Endodermal cell (in vitro differentiated cells): ENCODE measurements at places on chromosomes 3 and 15. TPM values are rescaled to one million over a fixed set of nuclear protein-coding genes. Genes with fewer than 3 reads are reported as not detected.
A peak's percentile ranks its signal among the peaks of the same experiment; 100 is the strongest.

The ITPKA gene
- total RNA-seq, result 0.28 to 1.2 TPM (median 0.76 TPM) in 3 replicates

The CCR1 gene
- not detected in 2 replicates for total RNA-seq

DNA sequence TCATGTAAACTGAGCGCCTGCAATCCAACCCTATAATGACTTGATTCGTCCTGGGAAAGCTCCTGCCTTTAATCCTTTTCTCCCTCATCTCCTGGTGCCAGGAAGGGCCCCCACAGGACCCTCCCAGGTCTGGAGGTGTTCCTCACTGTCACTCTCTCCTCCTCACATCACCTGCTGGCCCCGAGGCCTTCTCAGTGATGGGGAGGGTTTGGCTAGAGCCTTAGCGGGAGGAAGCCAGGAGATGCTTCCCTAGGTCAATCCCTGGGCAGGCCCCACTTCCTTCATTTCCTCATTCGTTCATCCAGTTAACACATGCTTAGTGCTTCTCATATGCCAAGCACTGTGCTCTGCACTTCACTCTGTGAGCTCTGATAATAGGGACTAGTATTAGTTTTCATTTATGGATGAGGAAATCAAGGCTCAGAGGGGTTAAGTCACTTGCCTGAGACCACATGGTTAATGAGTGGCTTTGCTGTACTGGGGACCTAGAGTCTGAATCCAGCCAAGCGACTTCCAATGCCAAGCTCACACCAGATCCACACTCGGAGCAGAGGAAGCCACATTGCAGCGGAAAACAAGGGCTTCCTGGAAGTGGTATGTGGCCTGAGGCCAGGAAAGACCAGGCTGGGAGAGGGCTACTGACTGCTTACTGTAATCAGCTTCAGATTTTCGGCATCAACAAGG, 50.3 kb upstream of the CHRNB4 start:
- DNase-seq, result no peak

DNA sequence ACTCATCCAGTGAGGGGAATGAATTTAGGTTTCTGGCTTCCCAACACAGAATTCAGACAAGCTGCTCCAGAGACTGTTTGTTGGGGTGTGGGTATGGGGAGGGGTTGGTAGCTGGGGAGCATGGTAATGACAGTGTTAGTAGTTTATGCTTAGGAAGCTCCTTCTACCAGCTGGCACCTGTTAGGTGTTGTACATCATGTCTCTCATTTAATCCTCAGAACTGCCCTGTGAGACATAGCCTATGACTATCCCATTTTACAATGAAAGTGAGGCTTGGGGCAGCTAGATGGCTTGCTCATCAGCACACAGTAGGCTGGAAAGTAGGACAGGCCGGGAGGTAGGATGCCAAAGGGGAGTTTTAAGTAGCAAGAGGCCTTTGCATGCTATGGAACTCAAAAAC, 2.5 kb downstream of the EIF4E3 start:
- no peak for DNase-seq

DNA sequence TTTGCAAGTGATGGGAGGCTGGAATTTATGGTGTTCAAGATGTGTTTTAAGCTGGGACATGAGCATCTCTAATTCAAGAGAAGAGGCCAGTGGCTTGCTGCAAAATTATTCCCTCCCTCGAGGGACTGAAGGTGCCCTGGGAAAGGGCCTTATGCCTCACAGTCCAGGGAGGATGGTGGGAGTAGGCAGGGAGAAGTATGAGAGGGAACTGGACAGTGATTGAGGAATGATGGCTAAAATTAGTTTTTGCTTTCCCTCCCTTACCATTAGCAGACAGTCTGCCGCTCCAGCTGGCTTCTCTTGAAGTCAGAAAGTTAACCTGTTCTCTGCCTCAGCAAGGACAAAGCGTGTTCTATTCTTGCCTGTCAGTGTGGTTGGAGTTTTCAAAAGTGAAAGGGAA, 139.8 kb upstream of the SEMA6D start:
- DNase-seq, result no peak

DNA sequence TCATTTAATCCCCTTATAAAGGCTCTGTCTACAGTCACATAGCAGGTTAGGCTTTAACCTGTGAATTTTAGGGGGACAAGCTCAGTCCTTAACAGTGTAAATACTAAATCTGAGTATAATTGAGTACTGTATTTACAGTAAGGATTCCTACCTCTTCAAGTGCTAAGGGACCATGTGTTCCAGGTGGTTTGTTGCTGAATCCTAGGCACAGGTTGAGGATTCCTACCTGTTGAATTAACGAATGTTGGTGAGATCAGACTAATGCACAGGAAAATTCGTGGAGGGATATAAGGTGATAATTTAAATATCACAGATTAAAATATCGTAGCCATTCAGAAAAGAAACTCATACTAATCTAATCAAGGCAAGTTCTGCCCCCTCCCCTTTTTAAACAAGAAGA, 24.9 kb downstream of the CDV3 start:
- DNase-seq, result no peak

DNA sequence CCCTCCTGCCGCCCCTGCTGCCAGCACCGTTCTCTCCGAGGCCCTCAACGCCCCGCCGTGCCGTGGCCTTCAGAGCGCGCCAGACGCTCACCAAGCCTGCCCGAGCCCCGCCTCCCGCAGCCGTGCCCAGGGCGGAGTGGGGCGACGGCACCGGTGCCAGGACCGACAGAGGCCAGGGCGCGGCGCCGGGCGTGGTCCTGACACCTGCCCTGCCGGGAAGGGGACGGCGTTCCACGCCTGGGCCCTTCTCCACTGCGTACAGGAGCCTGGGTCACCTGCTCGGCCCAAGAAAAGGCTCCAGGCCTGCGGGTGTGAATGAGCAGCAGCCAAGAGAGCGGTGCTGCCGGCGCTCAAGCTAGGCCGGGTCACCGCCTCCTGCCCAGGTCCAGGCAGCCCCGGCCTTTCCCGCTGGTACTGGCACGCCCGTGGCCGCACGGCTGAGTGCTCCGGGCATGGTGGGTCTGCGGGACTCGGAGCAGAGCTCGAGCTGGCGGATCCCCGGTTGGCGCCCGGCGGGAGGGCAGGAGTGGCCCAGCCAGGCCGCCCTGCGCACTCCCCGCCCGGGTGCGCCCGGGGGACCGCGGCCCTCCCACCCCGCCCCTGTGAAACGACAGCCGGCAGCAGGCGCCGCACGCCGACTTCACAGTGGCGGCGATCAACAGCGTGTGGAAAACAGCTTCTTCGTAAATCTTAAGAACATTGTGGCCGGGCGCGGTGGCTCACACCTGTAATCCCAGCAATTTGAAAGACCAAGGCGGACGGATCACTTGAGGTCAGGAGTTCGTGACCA, 4.2 kb downstream of the OCA2 start:
- DNase-seq, result peak; percentile 86

DNA sequence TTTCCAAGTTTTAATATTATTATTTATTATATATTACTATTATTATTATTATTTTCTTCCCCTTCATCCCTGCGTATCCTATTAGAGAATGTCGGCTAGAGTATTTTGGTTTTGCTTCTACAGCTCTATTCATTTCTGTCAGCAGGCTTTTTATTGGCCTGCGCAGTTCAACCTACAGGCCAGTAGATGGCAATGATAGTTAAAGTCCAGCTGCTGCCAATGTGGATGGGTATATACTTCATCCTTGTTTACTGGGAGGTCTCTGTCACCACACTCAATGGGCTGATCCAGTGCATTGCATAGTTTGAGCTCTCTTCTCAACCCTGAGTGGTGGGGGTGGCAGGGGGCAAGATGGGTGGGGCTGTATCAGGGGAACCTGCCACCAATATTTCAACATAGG, 799.8 kb downstream of the NSUN3 start:
- DNase-seq, result peak; percentile 61

- no peak for DNase-seq
These were observed 42.0 kb downstream of the MKRN2 start for GRCh38 chr3:12598890-12599289.

- no peak for DNase-seq
These were observed 298.0 kb upstream of the PROK2 start for GRCh38 chr3:72082776-72083462.

DNA sequence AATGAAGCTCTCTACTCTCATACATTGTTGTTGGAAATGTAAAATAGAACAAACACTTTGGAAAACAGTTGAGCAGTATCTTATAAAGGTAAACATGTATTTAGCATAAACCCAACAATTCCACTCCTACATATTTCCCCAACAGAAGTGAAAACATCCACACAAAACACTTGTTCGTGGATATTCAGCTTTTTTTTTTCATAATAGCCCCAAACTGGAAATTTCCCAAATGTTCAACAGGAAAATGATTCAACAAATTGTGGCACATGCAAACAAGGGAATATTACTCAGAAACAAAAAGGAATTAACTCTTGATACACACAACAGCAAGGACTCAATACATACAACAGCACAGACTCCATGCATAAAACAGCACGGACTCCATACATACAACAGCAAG, 28.5 kb downstream of the RFTN1 start:
- no peak for DNase-seq

DNA sequence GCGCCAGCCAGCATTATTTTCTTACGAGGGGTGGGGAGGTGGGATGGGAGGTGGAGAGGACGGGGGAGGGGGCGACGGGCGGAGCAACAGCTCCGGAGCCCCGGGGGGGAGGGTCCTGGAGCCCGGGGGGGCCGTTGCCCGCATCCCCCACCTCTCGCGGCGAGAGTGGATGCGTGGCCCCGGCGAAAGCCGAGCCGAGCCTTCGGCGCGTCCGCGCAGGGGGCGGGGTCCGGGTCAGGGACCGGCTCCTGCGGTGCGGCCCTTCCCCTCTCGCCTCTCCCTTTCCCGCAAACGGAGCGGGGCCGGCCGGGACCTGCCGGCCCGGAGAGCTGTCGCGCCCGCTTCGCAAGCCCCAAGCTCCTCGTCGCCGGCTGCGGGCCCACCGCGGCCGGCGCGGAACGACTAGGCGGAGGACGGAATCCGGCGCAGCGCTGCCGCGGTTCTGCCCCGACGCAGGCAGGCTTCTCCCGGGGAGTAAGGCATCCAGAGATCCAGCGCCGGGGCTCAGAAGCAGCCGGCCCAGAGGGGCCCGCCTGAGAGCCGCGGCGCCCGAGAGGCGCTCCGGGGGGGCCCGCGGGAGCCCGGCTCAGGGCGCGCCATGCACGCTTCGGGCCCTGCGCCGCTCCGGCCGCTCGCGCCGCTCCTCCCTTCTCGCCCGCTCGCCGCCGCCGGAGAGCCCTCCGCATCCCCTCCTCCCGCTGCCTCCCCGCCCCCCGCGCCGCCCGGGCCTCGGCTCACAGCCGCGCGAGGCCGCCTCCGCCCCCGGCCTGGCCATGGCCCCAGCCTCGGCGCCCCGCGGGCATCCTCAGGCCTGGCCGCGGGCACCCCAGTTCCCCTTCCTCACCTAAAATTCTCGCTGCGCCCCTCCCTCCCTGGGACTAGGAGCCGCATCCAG, 459 bp upstream of the ADCY5 start:
- DNase-seq, result peak; percentile 86

- DNase-seq, result no peak
These were observed 2.8 kb upstream of the SSUH2 start for GRCh38 chr3:8647137-8647985.
